CD8-positive, alpha-beta memory T cell (primary cell): ENCODE measurements at places on chromosomes 5 and 9. TPM values are rescaled to one million over a fixed set of nuclear protein-coding genes. Genes with fewer than 3 reads are reported as not detected.

DNA sequence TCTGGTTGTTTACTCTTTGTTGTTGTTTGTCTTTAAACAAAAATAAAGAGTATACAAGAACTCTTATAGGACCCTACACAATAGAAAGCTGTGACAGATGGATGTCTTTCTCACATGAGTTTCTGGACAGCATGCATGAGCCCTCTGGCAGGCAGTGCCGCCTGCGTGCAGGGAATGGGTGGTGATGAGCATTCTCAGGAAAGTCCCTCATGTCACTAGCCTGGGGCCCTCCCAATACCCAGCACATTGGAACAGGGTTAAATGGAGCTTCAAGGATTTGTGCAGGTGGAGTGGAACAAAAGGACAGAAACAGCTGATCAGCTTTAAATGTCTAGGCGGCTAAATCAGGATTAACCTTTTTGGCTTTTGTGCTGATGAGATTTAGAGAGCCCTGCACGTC lies 181.0 kb upstream of the CD180 start:
- H3K36me3 ChIP-seq, result no peaks in the 10 kb centered on the region
- no peaks in the 10 kb centered on the region for H3K27me3 ChIP-seq
- no peak overlapping the region for H3K27ac ChIP-seq
- no peak for DNase-seq
- H3K4me3 ChIP-seq, result no peak overlapping the region
- H3K4me1 ChIP-seq, result no peaks in the 10 kb centered on the region

DNA sequence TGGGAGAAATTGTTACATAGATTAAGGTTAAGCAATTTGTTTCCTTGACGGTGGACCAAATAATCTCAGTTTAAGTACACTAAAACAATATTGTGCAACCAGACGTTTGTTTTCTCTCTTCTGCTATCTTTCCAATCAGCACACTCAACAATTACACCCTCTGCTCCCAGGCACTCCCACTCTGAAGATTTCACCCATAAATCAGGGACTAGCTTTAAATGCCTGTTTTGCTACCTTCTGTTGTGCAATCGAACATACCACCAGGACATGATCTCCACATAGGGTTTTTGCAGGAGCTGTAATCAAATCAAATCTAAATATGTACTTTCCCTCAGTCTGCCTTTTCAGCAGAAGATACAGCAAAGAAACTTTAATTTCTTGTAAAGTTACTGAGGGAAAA lies 405.8 kb upstream of the TLE4 start:
- no peak for DNase-seq
- no peaks in the 10 kb centered on the region for H3K36me3 ChIP-seq
- H3K27ac ChIP-seq, result no peak overlapping the region
- no peaks in the 10 kb centered on the region for H3K4me1 ChIP-seq

GRCh38 chr9:113635586-113635985 lies 172.1 kb downstream of the RGS3 start:
- H3K27me3 ChIP-seq, result no peaks in the 10 kb centered on the region
- H3K4me1 ChIP-seq, result no peaks in the 10 kb centered on the region
- H3K27ac ChIP-seq, result no peak overlapping the region
- no peak overlapping the region for H3K4me3 ChIP-seq

- H3K4me3 ChIP-seq, result no peak overlapping the region
- peaks cover 22% of the 10 kb centered on the region for H3K4me1 ChIP-seq
- H3K27ac ChIP-seq, result no peak overlapping the region
- no peaks in the 10 kb centered on the region for H3K27me3 ChIP-seq
- H3K36me3 ChIP-seq, result no peaks in the 10 kb centered on the region
These were observed 1.3 kb downstream of the OGN start for GRCh38 chr9:92402826-92403745.

- H3K4me1 ChIP-seq, result no peaks in the 10 kb centered on the region
- no peak overlapping the region for H3K27ac ChIP-seq
- no peak for DNase-seq
These were observed 6.0 kb downstream of the SOHLH1 start for GRCh38 chr9:135693265-135693664.

GRCh38 chr9:28774433-28775235 lies 1201.4 kb upstream of the C9orf72 start:
- no peaks in the 10 kb centered on the region for H3K36me3 ChIP-seq
- H3K27ac ChIP-seq, result no peak overlapping the region
- no peak overlapping the region for H3K4me3 ChIP-seq
- no peaks in the 10 kb centered on the region for H3K27me3 ChIP-seq
- no peaks in the 10 kb centered on the region for H3K4me1 ChIP-seq
- DNase-seq, result no peak

DNA sequence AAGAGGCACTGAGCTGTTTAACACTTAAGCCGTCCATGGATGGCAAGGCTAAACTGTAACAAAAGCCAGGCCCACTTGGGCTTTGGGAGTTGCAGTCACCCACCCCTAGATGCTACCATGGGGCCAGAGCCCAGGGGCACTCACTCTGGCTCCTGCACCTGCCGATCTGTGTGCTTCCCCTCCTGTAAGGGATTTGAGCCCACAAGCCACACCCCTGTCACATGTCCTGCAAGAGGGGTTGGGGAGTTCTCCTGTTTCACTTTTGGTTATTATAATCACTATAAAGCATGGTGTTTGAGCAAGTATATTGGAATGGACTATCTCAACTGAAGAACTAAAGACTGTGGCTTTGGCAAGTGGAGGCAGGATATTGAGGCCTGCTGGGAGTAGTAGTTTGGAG lies 14.0 kb upstream of the GPR151 start:
- DNase-seq, result no peak
- H3K27ac ChIP-seq, result no peak overlapping the region
- H3K27me3 ChIP-seq, result no peaks in the 10 kb centered on the region
- H3K36me3 ChIP-seq, result no peaks in the 10 kb centered on the region
- H3K4me3 ChIP-seq, result no peak overlapping the region

The PDCD1LG2 gene
- total RNA-seq, result 0.37 TPM

The FBP2 gene
- total RNA-seq, result not detected

DNA sequence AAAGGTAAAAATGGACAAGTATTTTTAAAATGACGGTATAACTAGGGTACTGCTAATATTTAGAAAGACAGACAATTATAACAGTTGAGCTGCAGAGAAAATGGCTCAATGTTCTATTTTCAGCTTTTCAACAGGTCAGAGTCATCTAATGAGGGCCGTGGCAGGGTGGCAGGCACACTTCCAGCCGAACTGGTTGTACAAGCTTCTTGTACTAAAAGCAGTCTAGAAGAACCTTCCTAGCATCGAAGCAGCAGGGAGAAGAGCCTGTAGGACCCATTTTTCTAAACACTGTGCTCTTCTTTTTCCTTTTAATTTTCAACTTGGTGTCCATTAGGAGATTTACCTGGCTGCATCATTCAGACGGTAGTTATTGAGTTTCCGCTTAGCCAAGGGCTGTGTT lies 85.6 kb downstream of the SLC28A3 start:
- DNase-seq, result no peak
- H3K27ac ChIP-seq, result no peak overlapping the region
- no peak overlapping the region for H3K4me3 ChIP-seq
- no peaks in the 10 kb centered on the region for H3K27me3 ChIP-seq
